ENCODE measurements at places on chromosomes 7 and 10.

DNA sequence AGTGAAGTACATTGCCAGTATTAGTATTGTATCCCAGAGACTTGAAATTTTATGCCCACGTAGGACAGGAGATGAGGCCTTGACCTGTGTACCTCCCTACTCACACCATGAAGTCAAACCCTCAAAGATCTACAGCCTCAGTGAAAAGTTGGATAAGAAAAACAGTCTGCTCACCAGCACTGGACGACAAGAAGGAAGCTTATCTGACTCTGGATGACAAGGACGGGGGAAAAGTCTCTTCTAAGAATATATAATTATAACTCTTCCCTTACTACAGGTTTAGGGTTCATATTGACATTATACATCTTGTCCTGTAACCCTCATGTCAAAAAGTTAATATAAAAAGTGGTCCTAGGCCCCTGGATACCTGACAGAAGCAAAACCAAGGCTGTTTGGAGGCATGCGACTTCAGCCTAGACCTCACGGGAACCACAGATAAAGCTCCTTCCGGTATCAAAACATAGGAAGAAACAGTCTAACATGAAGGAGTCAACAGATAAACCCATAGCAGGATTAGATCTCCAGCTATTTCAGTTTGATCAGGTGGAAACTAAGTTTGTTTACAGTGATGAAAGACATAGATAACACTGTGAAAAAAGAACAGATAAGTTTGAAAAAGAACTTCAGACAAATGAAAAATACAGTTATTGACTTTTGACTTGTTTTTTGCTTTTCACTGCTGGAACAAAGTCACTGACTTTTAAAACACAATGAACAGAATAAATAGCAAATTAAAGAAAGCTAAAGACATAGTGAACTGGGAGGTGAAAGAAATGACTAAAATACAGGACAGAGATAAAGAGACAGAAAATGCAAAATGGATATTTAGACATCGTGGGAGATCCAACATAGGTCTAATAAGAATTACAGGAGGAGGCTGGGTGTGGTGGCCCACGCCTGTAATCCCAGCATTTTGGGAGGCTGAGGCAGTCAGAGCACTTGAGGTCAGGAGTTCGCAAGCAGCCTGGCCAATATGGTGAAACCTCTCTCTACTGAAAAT lies 145.9 kb downstream of the PHTF2 start:
- DNase-seq = no peak

- no peak for DNase-seq
Observed at GRCh38 chr10:5694573-5694972, 9.9 kb downstream of the TASOR2 start.

DNA sequence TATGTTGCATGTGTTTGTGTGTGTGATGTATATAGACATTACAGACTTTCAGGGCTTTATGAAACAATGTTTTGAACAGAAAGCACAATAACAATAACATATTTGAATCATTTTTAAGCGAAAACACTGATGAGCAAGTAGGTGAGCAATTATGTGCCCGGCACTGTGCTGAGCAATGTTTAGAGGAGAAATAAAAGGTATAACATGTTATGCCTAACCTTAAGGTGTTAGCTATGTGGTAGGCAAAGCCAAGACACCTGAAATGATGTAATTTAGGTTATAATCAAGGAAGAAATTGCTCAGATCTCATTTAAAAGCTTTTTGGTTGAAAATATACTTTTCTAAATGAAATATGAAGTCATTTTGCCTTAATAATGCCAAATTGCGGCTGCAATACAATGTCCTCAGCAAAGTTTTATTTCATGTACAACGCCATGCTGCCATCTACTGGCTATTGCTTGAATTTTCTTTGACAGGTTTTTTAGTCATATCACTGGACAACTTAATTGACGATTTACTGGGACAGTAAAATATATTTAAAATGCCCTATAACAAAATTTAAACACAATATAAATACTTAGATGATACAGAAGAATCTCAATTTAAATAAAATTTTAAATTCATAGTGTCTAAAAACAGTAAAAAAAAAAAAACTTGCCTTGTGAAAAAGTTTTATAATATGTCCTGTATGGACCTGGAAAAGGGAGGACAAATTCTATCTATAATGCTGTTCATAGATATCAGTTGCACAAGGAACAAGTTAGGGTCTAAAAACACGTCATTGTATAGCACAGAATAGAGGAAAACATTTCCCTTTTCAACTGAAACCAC lies 131.1 kb upstream of the CDK1 start:
- DNase-seq = no peak

DNA sequence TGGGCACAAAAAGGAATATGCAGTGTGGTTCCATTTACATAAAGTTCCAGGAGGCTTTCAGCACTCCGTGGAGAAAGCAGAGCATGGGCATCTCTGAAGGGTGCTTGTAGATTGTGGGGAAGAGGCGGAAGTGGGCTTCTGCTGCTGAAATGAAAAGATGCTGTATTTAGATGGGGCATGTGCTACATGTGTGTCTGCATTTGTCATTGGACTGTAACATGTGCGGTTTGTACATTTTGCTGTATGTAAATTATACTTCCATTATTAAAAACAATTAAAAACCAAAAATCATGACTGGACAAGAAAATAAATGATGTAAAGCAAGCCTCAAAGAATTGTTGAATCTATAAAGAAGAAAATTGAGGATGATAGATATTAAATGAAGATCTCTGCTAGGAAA lies 334.0 kb downstream of the WDR37 start:
- no peak for DNase-seq

- no peak for DNase-seq
Observed at GRCh38 chr7:140609646-140610045, 31.0 kb downstream of the DENND2A start.

DNA sequence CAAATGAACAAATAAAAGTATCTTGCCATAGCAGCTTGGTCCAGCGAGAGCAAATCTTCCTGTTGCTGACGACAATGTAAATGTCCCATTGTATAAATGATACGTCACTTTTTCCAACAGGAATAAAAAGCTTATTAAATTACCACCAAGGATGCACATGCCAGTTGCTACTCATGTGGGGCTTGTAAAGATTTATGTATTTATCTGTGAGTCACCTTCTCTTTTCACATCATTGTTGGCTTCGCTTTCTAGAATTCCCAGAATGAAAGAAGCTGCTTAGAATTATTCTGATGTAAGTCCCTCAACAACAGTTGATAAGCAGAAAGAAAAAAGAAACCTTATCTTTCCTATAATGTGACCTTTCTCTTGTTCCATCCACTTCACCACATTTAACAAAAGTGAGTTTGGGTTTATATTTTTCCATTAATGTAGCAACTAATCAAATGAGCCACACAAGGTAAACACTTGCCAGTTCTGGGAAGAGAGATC lies 22.4 kb downstream of the DNAJC12 start:
- no peak for DNase-seq

DNA sequence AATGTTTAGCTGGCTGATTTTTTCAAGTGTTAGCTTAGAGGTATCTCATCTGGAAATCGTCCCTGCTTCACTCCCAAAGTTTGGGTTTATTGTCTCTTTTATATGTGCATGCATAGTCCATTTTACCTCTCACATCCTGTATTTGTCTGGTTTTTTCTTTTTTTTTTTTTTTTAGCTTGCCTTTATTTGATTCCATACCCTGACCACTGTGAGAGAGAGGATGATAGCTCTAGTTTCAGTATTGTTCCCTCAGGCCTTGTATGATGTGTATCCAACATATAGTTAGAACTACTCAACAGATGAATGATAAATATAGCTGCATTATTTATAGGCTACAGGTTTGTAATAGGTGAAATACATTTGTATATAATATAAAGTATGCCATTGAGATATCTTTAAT lies 29.9 kb downstream of the PCGF5 start:
- DNase-seq = no peak

- no peak for DNase-seq
Observed at GRCh38 chr7:133481676-133482075, 228.8 kb downstream of the EXOC4 start.

DNA sequence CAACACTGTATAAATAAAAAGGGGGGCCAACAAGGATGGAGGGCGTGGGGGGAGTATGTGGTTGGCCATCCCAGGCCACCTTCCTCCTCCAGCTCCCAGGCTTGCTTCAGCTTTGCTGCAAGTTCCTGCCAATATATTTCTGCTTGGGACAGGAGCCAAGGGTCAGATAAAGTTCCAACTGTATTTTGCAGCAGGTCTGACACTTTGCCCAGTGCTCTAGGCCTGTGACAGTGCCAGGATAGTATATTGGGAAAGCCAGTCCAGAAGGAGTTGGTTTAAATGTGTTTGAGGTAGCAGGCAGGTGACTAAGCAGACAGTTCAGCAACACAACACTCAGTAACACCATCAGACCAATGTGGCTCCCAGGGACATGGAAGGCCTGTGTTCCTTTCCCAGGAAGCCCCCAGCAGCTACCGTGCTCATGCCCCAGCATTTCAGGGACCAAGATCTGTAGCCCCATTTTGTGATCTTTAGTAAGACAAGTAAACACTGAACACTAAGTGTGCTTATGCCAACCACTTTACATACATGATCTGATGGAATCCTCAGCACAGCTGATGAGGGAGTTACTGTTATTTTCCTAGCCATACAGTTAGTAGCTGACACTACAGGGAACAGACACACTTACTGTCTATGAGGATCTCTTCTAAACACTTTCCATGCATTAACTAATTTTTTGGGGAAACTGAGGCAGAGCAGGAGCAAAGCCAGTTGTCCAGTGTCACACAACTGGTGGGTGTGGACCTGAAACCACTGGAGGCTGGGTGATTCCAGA lies 38.9 kb downstream of the DNAJB12 start:
- DNase-seq = no peak

All from activated CD4-positive, alpha-beta T cell treated with anti-CD3 and anti-CD28 coated beads, Interleukin-2, amount 50 U/mL, for 48 hours (primary cell).